Hematopoietic multipotent progenitor cell treated with erythropoietin and hydrocortisone succinate and interleukin-3 and kit ligand, for 15 days (in vitro differentiated cells): ENCODE measurements at places on chromosomes 2 and 18.

DNA sequence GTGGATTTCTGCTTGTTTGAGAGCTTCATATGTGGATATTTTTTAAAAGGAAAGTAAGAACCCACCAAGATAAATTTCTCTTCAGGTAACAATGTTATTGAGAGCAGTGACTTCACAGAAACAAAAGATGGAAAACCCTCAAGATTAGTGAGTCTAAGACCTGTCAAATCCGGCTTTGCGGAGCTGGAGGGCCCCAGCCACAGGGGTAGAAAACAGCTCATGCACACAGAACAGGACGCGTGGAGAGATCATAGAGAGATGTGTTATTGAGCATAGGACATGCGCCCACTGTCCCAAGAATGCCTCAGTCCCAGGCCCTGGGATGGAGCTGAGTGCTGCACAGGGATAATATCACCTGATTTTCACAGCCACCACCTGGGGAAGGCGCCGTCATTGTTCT lies 21.3 kb downstream of the EDAR start:
- no peak for DNase-seq

GRCh38 chr18:25661831-25662230 lies 309.9 kb upstream of the ZNF521 start:
- no peak for DNase-seq

- no peak for DNase-seq
These were observed 88.1 kb upstream of the PIEZO2 start for GRCh38 chr18:11237484-11237883.

DNA sequence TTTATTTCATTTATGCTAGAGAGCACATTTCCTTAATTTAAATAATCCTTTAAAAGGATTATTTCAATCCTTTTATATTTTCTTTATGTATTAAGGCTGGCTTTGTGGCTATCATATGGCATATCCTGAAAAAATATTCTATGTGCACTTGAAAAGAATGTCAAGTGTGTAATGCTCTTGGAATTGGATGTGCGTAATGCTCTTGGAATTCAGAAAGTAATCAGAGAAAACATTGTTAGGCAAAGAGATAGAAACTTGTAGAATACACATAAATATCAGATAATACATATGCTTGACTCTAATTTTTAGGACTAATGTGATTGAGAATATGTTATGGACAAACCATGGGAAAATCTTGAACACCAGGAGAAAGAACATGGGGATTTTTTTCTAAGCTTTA lies 197.5 kb upstream of the COL3A1 start:
- no peak for DNase-seq

GRCh38 chr2:120599656-120600055 lies 136.0 kb upstream of the GLI2 start:
- DNase-seq: no peak

GRCh38 chr2:220981926-220982325 lies 590.2 kb downstream of the EPHA4 start:
- no peak for DNase-seq

- no peak for DNase-seq
These were observed 270.8 kb downstream of the ZEB2 start for GRCh38 chr2:144249035-144249637.

DNA sequence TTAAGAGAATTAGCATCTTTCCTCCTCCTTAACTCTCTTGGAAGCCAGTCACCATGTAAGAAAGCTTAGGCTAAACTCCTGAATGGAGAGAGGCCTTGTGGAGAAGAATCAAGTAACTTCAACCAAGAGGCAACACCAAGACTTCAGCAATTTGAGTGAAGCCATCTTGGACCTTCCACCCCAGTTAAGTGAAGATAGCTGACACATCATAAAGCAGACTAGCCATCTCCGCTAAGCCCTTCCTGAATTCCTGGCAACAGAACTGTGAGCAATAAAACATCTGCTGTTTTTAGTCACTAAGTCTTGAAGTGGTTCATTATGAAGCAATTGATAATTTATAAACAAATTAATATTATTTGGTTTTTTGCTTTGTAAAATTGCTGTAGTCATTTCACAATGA lies 1.5 kb upstream of the ZNF397 start:
- DNase-seq: no peak

GRCh38 chr2:38602732-38603401 lies at the start of gene HNRNPLL:
Gene HNRNPLL (minus strand): TSS chr2:38602928. CDS start chr2:38602626, 302 bp downstream.
- DNase-seq: peak; percentile 93

GRCh38 chr2:150156876-150157275 lies 330.6 kb downstream of the RND3 start:
- DNase-seq: no peak

- peak; percentile 12 for DNase-seq
These were observed 138.1 kb downstream of the WDR7 start for GRCh38 chr18:56789004-56789888.

- DNase-seq: no peak
These were observed 10.8 kb downstream of the DUSP19 start for GRCh38 chr2:183089192-183089851.

GRCh38 chr18:21897811-21898210 lies 157.2 kb downstream of the MIB1 start:
- DNase-seq: peak; percentile 13

DNA sequence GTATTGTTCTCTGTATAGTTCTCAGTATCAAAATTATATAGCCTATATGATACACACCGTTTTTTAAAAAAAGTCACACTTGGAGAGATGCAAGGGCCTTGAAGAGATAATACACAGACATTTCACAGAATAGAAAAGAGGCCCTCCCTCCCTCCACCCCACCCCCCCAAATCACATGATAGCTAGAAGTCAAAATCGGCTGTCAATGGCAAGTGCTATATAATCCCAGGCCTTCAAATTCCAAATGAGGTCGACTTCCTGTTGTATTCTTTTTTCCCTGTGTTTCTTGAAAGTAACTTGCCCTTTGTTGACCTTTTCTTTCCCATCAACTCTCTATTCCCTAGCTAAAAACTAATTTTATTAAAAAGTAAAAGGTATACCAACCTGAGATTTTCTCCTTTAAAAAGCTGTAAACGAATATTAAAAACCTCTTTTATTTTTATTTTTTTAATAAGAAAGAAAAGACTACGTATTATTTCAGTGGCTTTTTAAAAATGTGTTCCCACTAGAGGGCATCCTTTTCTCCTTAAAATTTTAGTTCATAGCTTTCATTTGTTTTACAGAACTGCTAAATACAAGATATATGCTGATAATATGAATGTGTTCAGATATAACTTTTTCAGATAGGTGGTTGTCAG lies 46.6 kb downstream of the KCMF1 start:
- peak; percentile 40 for DNase-seq

DNA sequence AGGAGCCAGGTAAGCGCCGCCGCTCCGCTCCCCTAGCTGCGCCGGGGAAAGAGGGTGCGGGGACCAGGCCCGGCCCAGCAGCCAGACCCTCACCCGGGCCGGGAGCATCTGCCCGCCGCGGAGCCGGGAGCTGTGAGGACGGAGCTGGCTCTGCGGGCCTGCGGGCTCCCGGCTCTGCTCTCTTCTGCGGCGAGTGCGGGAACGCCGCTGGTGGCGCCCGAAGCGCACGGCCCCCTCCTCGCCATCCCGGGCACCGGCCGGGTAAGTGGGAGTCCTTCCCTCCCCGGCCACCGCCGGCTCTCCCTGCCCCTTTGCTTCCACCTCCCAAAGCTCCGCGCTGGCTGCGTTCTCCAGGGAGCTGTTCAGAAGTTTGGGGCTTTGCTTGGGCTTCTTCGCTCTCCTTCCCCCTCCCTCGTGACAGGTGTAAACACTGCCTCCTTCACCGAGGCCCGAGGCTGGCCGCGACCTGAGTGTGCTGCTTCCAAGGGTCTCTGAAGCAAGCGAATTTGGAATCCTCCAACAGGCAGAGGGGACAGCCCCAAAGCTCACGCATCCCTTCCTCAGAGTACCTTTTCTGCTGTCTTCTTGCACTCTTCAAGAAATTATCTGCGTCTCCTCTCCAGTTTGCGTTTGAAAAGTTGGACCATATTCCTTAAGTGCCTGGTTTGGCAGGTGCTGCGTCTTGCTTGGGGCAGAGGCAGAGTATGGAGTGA lies 632 bp downstream of the AFTPH start:
- peak; percentile 24 for DNase-seq

GRCh38 chr2:145739681-145740080 lies 1219.8 kb upstream of the ZEB2 start:
- no peak for DNase-seq

GRCh38 chr18:33128581-33128980 lies 311.9 kb downstream of the CCDC178 start:
- no peak for DNase-seq

GRCh38 chr2:216283038-216283900 lies 89.0 kb downstream of the MARCHF4 start:
- DNase-seq: peak; percentile 8

GRCh38 chr2:26809876-26810577 lies 24.2 kb downstream of the CENPA start:
- DNase-seq: no peak

DNA sequence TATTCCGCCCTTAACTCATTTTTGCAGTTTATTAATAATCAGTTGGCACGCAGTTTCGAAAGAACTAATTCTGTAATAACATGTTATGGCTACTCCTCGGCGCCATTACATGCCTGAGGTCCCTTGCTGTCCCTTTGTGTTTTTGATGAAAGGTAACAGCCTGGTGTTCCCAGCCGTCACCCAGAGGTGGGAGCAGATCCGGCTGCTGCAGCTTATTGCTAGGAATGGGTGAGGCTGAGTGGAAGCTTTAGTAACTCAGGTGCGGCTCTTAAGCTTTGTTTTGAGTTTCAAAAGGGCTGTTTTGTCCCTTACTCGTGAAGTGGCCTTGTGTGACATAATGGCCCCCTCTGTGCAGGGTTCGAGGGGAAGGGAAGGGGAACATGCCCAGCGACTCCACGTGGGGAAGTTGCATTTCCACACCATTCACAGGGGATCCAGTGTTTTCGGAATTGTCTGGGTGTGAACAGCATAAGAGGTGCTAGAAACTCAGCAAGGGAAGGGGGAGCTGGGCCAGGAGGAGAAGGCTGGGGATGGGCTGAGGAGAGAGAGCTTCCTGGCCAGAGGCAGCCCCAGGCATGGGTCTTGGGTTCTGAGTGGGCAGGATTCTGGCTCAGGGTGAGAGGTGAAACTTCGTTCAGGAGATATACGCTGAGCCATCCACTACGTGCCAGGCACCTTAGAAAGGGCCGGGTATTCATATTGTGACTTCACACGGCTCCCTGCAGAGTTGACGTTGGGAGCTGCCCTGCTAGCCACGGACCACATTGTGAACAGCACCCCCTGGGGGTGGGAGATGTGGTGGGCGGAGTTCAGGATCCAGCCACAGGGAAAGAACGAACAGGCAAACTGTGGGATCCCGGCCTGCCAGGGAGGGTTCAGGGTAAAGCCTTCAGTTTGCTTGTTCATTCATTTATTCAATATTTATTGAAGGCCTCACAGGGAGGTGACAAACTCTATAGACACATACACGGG lies 84.4 kb downstream of the TGOLN2 start:
- no peak for DNase-seq

GRCh38 chr18:49400398-49401072 lies 59.9 kb downstream of the DYM start:
- no peak for DNase-seq

- DNase-seq: no peak
These were observed 285.9 kb downstream of the CLIP4 start for GRCh38 chr2:29400930-29401653.

GRCh38 chr2:20509301-20509769 lies 62.5 kb downstream of the RHOB start:
- no peak for DNase-seq

GRCh38 chr2:9029721-9030120 lies 26.2 kb upstream of the MBOAT2 start:
- no peak for DNase-seq

GRCh38 chr2:151634736-151635467 lies 99.4 kb downstream of the NEB start:
- DNase-seq: no peak
